ENCODE measurements at places on chromosomes 1 and 21.

GRCh38 chr1:40532844-40533424, 1.5 kb downstream of the ZNF684 start:
- peak; percentile 38 for DNase-seq

- DNase-seq: peak; percentile 32
These were observed 173.4 kb downstream of the TOMM20 start for GRCh38 chr1:234955107-234955731.

DNA sequence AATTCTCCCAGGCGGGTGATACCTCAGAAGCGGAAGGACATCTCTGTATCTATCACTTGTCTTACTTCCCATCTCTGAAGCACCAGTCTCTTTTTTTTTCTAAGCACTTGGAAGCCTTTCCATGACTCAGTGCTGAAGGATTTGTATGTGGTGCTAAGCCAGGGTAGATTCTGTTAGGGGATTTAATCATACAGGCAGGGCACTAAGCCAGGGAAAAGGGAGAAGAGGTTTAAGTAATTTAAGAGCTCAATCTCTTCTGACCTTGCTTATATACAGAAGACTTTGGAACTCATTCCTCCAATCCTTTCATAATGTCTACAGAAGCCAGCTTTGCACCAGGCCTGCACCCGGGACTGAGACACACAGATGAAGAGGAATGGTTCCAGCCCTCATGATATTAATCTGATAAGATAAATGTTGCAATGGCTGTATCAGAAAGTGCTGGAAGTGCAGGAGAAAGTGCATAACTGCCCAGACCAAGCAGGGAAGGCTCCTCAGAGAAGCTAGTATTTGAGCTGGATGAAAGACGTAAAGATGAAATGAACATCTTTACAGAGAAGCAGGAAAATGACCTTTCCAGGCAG, 11.0 kb downstream of the FAM163A start:
- DNase-seq: peak; percentile 88

- DNase-seq: no peak
These were observed 54.7 kb downstream of the RIPK4 start for GRCh38 chr21:41712201-41712600.

- DNase-seq: no peak
These were observed 1.8 kb upstream of the SLC25A34 start for GRCh38 chr1:15734296-15734695.

DNA sequence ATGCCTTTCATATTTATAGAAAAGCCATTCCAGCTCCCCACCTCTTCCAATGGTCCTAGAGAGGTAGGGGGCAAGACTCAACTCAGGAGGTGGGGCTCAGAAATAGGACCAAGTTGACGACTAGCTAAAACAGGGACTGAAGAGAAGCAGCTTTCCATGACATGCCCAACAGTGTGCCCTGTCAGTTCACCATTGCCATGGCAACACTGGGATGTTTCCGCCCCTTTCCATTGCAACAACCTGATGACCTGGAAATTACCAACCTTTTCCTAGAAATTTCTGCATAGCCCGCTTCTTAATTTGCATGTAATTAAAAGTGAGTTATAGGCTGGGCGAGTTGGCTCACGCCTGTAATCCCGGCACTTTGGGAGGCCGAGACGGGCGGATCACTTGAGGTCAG, 22.4 kb upstream of the INTS3 start:
- no peak for DNase-seq

DNA sequence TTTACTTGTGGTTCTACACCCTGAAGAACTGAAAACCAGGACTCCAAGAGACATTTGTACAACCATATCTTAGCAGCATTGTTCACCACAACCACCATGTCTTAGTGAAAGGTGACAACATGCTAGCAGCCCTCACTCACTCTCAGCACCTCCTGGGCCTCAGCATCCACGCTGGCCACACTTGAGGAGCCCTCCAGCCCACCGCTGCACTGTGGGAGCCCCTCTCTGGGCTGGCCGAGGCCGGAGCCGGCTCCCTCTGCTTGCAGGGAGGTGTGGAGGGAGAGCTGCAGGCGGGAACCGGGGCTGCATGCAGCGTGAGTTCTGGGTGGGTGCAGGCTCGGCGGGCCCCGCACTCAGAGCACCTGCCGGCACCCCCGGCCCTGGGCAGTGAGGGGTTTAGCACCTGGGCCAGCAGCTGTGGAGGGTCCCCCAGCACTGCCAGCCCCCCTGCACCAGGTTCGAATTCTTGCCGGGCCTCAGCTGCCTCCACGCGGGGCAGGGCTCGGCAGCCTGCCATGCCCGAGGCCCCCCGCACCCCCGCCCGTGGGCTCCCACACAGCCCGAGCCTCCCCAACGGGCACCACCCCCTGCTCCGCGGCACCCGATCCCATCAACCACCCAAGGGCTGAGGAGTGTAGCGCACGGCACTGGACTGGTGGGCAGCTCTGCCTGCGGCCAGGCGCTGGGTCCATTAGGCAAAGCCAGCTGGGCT, 9.2 kb downstream of the C1orf159 start:
- no peak for DNase-seq

GRCh38 chr21:29403301-29403700, 104.6 kb downstream of the BACH1 start:
- DNase-seq: no peak

Measured in fibroblast of skin of abdomen (primary cell).